ACHN (cell line): ENCODE measurements at places on chromosomes 6 and 20.

- no peak for DNase-seq
These were observed 178.1 kb upstream of the TCF21 start for GRCh38 chr6:133710826-133711225.

DNA sequence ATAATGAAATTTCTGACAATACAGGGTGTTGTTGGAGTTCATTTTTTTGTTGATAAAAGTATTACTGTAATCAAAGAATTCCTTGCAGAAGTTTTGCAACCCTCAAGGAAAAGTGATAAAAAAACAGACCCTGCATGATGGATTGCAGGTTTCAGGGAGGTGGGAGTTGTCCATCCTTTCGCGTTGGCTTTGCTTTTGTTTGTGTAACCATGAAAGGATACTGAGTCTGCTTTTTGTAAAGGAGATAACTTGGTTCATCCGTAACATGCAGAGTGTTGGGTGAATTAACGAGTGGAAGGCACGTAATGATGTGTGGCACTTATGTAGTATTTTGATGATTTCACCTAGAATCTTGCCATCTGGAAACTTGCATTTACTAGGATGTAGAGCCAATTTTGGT, 23.6 kb downstream of the FOXO3 start:
- no peak for DNase-seq

- no peak for DNase-seq
These were observed 110.0 kb upstream of the PMEPA1 start for GRCh38 chr20:57819691-57820380.

- no peak for DNase-seq
These were observed 35.8 kb upstream of the TPD52L1 start for GRCh38 chr6:125117818-125118217.

GRCh38 chr6:88870717-88871330, 92.6 kb downstream of the RNGTT start:
- DNase-seq: peak; percentile 67

- DNase-seq: peak; percentile 86
These were observed 365.7 kb upstream of the EPHA7 start for GRCh38 chr6:93784794-93785693.

DNA sequence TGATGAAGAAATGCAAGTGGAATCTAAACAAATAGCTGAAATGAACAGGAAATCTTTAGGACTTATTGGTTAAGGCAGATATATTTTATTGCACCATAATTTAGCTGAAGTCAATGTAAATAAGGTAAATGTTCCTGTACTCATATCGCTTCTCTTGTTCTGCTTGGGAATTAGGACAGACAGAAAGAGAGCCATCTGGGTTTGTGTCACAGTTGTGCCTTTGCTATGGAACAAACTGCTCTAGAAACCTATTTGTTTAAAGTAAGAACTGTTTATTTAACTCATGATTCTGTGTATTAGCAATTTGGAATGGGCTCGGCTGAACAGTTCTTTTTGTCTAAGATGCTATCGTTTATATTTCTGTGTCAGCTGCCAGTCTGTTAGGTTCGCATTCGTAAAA, 143.8 kb upstream of the KHDRBS2 start:
- DNase-seq: no peak

DNA sequence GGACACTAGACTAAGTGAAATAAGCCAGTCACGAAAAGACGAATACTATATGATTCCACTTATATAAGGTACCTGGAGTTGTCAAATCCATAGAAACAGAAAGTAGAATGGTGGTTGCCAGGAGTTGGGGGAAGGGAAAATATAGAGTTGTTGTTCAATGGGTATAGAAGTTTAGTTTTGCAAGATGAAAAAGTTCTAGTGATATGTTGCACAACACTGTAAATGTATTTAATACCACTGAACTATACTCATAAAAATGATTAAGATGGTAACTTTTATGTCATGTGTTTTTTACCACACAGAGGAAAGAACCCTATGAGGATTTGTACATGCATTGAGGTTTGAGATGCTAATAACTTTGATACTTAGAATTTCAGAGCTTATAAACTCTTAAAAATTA, 46.0 kb upstream of the TRAM2 start:
- no peak for DNase-seq

DNA sequence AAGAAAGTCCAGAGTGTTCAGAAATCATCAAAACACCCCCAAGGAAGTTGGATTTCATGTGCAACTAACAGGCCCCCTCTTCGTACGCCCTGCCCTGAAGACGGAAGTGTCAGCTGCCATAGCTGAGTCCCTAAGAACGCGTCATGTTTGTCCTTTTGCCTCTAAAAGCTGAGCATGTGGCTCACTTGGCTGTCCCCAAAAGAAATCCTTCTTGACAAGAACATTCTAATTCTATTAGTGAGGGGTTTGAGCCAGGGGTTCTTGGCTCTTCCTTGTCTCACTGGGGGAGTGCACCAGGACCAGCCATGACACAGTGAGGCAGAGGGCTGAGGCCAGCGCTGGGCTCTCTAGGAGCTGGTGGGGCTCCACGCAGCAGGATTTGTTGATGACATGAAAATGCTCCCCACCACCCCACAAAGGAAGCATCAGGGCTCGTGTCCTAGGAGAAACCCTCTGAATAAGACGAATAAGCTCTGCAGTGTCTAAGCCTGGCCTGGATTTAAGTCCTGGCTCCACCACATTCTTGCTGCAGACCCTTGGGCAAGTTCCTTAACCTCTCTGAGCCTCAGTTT, 20.0 kb upstream of the SPO11 start:
- DNase-seq: no peak

GRCh38 chr6:31128093-31128676, 7.9 kb upstream of the CDSN start:
- DNase-seq: peak; percentile 46
